Choroid plexus epithelial cell (primary cell): ENCODE measurements at places on chromosomes 3 and 15.

DNA sequence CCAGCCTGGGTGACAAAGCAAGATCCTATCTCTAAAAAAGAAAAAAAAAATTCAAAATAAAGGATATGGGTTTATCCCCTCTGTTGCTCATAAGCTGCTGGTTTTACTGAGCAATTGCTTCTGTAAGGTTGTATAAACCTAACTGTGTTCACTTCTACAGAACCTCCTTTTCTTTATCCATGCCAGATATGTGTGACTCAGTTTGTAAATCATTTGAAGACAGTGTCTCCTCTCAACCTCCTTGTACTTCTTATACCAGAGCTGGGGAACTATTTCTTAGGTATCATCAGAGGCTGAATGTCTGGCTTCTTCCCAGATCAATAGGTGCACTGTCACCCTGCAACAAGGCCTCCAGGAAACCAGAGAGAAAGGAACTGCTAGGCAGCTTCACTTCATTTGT is 273.8 kb downstream of the CD47 start:
- no peak for DNase-seq

GRCh38 chr3:102682741-102683140 is 247.9 kb downstream of the ZPLD1 start:
- no peak for DNase-seq

- no peak for DNase-seq
These were observed 1298.5 kb downstream of the ROBO2 start for GRCh38 chr3:78338405-78338804.

GRCh38 chr3:131396170-131396569 is 14.6 kb downstream of the NUDT16 start:
- DNase-seq = peak; percentile 26

GRCh38 chr3:179828738-179829137 is 175.9 kb downstream of the USP13 start:
- DNase-seq = no peak

DNA sequence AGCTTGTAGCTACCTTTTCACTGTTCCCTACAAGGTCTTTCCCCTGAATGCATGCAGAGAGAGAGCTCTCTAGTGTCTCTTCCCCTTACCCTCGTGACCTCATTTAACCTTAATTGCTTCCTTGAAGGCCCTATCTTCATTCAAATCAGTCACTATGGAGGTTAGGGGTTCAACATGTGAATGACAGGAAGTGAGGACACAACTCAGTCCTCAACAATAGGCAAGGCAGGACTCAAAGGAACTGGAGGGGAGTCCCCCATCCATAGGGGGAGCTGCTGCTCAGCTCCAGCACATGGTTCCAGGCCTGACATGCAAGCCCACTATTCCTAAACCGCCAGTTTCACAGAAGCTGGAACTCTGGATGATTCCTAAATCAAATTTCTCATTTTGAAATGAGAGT is 33.8 kb upstream of the GYG1 start:
- DNase-seq = peak; percentile 43

DNA sequence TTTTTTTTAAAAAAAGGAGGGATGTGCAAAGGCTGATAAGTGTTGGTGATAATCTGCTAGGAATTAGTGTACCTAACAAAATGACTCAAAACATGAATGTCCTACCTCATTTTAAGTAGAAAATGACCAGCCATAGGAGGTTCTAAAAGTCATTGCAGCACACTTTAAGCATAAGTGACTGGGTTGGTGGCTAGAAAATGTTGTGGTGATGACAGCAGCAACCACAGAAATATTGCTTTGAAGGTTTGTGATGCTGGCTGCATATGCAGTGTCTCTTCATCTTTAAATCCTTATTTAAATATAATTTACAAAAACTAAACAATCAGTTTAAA is 55.2 kb downstream of the CMSS1 start:
- DNase-seq = no peak

DNA sequence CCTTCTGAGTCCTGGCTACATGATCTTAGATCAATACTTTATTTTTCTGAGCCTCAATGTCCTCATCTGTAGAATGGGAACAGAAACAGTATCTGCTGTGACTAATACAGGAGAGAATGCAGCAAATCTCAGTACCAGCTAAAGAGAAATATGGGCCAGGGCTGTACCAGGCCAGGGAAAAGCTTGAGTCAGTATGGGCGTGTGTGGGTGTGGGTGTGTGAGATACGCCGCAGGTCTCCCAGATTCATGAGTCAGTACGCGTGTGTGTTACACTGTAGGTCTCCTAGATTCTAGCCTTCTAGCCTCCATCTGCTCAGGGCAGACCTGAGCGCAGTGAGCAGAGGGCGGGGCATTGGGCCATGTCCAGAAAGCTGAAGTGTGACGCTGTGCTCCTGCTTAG is 15.2 kb downstream of the GNAI2 start:
- DNase-seq = peak; percentile 84

GRCh38 chr3:6504347-6504746 is 356.6 kb upstream of the GRM7 start:
- no peak for DNase-seq

DNA sequence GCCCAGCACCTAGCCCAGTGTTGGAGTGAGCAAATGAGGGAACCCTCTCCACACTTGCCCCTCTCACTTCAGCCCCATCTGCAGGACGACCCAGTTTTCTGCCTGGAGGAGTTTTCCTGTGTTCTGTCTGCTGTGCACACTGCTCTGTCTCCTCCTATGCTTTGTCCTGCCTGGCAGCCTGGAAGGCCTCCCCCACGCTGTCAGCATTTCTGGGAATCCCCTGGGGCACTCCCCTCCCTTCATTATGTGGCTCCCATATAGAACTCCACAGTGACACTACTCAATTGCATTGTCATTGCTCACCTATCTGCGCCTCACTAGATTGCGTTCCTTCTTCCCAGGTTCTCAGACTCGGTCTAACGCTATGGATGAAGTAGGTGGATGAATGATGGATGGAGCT is 13.9 kb downstream of the CLSTN2 start:
- no peak for DNase-seq

DNA sequence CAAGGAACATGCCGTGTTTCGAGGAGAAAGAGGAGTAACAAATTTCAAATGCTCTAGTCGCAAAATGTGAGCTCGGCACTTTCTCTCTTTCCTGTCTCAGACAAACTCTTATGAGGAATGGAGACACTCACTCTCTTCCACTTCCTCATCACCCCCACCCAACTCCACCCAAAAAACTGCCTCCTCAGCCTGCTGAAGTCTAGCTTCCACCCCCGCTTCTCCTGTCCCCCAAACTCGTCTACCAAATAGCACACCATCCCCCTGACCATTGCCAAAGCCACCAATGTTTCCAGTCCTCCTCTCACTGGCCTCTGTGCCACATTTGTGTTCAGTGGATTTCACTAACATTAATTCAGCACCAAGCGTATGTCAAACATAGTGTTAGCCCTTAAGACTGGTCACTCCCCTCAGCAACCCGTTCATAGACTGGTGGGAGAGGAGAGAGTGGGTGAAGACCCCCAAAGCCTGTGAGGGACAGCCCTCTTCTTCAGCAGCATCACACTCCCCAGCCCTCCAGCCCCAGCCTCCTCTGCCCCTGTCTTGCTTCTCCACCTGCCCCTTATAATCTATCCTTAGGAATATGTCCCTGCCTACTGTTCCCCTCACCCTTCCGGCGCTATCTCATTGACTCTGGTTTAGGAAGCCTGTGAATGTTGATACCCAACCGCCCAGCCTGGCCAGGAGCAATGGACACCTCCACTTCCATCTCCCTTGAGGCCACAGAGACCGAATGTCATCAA is 77.3 kb downstream of the FAM174B start:
- no peak for DNase-seq

- DNase-seq = no peak
These were observed 710.8 kb downstream of the PLOD2 start for GRCh38 chr3:145450018-145450682.

GRCh38 chr3:46400000-46400734 is 6.7 kb downstream of the CCR5AS start:
- peak; percentile 91 for DNase-seq

GRCh38 chr15:48693484-48693883 is 48.0 kb upstream of the FBN1 start:
- DNase-seq = peak; percentile 57
